ENCODE measurements at places on chromosomes 4 and X.

DNA sequence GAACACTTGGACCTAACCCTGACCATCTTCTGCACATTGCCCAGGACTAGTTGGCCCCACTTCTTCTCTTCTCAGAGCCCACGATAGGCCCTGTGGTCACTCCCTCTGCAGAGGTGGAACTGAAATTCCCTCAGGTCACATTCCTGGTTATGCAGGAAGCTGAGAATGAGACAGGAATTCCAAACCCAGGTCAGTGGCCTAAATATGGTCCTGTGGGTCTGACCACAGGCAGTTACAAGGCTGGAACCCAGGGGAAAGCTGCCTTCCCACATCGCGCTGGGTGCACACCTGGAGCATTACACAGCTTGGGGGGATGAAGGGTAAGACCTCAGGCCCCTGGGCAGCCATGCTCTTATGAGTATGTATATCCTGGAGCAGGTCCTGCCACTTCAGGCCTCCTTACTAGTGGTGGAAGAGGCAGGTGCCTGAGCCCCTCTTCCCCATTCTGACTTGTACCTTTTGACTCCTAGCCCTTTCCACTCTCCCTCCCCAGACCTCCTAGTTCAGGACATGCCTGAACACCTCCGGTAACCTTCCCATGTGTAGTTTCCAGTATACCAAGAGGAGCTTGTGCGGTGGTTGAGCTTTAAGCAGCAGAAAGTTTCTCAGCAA lies 173.5 kb downstream of the ASMT start:
- DNase-seq = no peak

DNA sequence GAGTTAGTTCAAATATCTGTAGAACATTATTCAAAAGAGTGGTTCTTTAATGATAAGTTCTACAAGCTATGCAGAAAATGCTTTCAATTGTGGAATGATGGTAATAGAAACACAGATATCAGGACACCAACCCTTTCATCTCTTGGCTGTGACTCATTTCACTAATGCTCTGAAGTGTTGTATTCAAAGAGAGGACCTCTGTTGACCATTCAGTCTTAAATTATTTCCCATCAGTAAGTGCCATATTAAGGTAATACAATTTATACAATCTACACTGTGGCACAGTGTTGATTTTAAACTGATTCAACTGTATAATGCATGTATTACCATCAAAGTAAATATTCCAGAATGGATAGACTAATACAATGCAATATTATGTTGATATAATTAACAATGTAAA lies 289.0 kb upstream of the ADGRL3 start:
- no peak for DNase-seq

- DNase-seq = no peak
Observed at GRCh38 chrX:25288676-25289075, 272.9 kb upstream of the ARX start.

- DNase-seq = no peak
Observed at GRCh38 chr4:94226763-94227162, 19.1 kb downstream of the SMARCAD1 start.

DNA sequence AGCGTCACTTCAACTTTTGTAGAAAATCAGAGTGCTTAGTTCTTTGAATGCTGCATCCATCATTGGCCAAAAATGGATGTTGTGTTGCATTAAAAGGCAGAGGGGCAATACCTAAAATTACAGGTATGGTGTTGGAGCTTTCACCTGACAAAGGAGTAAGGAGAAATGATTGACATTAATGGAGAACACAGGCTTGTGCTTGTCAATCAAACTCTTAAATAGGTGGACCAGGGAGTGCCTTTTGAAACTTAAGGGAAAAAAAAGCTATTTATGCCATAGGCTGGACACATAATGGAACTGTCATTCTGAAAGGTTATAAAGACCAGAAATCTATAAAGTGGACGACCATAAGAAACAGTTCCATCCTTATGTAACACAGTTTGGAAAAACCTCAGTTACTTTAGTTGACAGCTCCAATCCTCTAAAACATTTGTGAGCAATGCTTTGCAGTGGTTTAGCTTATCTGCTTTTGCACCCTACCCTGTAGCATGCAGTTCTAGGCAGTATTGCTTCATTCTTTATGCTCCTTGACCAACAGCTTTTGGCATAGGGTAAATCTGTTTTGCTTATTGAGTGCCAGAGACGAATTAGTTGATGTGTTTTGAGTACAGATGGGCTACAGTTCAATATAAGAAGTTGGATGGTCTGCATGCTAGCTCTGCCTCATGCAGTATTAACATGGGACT lies 2.4 kb downstream of the HADH start:
- DNase-seq = no peak

- DNase-seq = no peak
Observed at GRCh38 chr4:105137121-105137875, 9.4 kb upstream of the TET2 start.

DNA sequence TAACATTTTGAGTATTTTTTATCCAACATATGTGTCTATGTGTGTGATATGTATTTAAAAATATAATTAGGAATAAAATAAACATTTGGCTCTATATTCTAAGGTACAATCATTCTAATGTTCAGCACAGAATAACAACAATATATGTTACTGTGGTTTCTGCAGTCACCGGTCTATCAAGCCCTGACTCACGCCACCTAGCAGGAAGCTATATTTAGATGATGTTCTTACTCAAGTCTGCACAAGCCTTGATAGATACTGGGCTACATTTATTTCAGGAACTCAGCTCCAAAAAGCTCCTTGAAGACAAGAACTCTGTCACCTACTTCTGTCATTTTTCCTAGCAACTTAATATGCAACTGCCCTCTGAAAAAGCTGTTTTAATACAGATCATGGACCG lies 152.0 kb upstream of the FTHL17 start:
- DNase-seq = no peak
